ENCODE measurements at places on chromosomes 2 and 18. TPM values are rescaled to one million over a fixed set of nuclear protein-coding genes. Genes with fewer than 3 reads are reported as not detected.

- no peak for DNase-seq
Observed at GRCh38 chr2:64485961-64486360, 32.0 kb downstream of the LGALSL start.

- DNase-seq: no peak
Observed at GRCh38 chr2:60498127-60498815, 55.2 kb downstream of the BCL11A start.

- no peak for DNase-seq
Observed at GRCh38 chr2:129224486-129224885, 755.0 kb upstream of the RAB6C start.

DNA sequence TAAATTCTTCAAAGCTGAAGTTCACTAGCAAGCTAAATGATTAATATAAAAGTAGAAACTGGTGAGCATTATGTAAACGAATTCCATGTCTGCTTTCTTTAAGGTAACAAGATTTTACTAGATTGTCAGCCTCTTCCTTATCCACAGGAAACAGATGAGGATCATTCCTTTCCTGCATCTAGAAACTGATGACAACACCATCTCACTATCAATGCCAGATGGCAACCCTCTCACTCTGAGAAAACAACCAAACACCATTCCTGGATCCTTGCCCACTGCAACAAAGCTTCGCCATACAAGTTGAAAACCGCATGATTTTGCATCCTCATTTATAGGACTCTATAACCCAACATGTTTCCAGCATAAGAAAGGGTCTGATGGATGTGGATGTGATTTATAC, 122.9 kb downstream of the ZNF521 start:
- no peak for DNase-seq

DNA sequence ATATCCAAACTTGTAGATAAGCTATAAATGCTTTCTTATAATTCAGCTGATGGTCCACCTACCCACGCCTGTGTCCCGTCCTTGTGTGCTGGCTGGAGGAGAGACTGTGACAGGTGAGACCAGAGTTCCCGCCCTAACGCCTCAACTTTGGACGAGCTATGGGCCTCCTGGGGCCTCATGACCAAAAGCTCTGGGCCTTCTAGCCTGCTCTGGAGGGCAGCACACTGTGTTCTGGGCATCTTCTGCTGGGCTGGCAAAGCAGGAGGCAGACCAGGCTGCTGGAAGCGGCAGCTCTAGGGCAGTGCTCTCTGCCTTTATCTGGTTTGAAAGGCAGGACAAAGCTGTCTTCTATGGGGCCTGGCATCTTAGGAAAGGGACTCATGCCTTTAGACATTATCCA, 26.0 kb upstream of the PAX8 start:
- DNase-seq: no peak

Gene REEP1
- total RNA-seq: 2.2 TPM

GRCh38 chr2:111168528-111169239, 48.0 kb downstream of the BCL2L11 start:
- no peak for DNase-seq

Gene C2orf92
- total RNA-seq: 1.3 TPM

Gene ABHD3
- 14.9 TPM for total RNA-seq

GRCh38 chr2:180219491-180219890, 212.4 kb upstream of the CWC22 start:
- no peak for DNase-seq

Gene FAM136A
- total RNA-seq: 55.7 TPM

- no peak for DNase-seq
Observed at GRCh38 chr2:27890924-27891672, 569 bp downstream of the BABAM2 start.

Gene SP5
- 0.14 TPM for total RNA-seq

Gene ANKRD30BL
- total RNA-seq: not detected

GRCh38 chr2:28729698-28730097, 21.9 kb upstream of the PPP1CB start:
- no peak for DNase-seq

GRCh38 chr2:128812183-128812940, 493.7 kb upstream of the HS6ST1 start:
- no peak for DNase-seq

DNA sequence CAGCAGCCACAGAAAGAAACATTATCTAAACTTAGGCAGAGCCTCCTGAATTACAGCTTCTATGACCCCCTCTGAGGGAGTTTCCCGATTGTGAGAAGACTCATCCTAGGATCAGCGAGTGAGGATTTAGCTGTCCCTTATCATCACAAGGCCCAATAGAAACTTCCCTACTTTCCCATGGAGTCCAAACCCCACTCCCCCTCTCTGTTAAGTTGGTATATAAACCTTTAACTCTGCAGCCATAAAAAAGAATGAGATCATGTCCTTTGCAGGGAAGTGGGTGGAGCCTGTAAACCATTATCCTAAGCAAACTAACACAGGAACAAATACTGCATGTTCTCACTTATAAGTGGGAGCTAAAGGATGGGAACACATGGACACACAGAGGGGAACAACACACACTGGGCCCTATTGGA, 78.8 kb downstream of the MYL12B start:
- peak; percentile 15 for DNase-seq

DNA sequence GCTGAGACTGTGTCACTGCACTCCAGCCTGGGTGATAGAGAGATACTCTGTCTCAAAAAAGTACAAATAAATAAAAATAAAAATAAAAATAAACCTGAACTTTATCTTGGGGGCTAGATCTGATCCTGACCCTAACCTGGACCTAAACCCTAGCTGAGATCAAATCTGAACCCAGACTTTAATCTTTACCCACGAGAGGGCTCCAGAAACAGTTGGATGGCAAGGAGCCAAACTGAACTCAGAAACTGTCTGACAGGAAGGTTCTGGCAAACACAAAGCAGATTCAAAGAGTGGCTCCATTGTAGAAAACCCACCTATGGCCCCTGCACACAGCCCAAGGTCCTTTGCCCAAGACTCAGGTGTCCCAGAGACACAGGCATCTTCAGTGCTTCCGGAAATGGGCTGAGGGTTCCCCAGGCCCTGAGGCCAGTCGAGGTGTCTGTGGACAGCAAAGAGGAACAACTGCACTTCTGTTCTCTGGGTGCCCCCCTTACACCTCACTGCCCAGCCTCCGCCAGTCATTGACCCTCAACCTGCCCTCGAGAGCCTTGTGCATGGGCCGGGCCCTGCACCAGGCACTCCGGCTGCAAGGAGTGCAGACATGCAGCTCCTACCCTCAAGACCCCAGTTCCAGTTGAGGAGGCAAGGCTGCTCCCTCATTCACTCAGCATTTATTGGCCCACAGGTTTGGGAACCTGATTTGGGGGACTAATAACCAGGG, 95.2 kb downstream of the TFCP2L1 start:
- DNase-seq: no peak

DNA sequence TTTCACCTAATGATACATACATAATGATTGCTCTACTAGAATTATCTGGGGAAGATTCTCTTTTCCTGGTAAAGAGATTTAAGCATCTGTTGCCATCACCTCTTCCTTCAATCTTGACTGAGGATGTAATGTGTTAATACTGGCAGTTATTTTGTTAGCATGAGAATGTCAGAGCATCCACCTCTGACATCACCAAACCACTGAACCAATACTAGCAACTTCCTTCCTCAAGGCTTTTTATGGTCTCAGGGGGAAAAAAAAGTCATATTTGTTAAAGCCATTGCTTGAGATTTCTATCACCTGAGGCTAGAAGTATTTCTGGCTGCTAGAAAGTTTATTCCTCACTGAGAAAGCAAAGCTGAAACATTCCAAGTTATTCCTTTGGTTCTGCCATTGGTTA, 48.5 kb downstream of the DSEL start:
- DNase-seq: no peak

- DNase-seq: no peak
Observed at GRCh38 chr2:128695646-128696220, 377.1 kb upstream of the HS6ST1 start.

Gene ZNF804A
- total RNA-seq: not detected

- no peak for DNase-seq
Observed at GRCh38 chr2:232504438-232504837, 15.8 kb upstream of the PRSS56 start.

DNA sequence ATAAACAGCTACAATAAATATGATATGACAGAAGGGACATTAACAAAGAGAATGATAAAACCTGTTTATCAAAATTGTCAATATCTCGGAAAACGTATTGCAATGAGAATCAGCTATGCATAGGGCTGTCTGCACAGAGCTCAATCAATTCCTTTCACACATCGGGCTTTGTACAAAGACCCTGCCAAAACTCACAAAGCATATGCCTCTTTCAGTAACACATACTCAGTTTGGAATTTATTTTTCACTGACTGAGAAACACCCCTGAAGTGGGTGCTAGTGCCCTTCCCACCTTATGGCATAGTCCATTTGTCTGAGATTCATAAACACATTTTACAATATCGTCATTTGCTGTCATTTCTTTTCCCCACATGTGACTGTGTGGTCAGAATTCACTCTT, 815.8 kb upstream of the FAM98A start:
- no peak for DNase-seq

Gene MRPL30
- total RNA-seq: 25.3 TPM

Gene PHOSPHO2
- total RNA-seq: 1.4 TPM

- DNase-seq: no peak
Observed at GRCh38 chr18:59265246-59265973, 7.8 kb downstream of the RAX start.
